SHP77 (cell line): ENCODE measurements at places on chromosomes 2 and 18.

GRCh38 chr2:181937473-181937872 is 45.9 kb downstream of the ITPRID2 start:
- DNase-seq: no peak

DNA sequence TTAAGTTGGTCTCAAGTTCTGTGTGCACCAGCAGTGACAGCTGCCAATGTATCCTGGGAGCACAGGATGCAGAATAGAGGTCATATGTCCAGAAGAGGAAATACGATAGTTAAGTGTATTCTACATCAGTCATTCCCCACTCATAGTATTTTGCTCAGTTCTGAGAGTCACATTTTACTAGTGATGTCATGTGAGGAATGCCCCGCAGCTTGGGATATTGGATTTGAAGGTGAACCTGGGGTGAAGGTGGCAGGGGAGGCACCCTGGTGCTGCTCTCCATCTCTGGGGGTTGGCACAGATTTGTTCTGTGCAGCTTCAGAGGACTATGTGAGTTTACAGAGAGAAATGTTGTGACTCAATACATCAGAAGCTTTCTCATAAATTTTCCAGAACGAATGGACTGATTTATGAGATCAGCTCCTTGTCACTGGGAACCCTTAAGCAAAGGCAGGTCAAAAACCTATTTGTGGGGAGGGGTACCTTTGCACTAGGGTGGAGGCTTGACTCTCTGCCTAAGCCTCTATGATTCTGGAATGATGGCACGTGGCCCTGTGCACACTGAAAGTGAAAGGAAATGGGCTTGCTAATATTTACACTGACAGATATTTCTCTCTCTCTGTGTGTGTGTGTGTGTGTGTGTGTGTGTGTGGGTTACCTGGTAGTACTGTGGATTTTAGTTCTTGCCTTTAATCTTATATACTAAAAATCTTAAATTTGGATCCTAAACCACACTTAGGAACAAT is 95.9 kb downstream of the NEB start:
- DNase-seq: no peak

- DNase-seq: no peak
Measured at GRCh38 chr2:168089200-168089599, 158.2 kb downstream of the STK39 start.

GRCh38 chr2:122519821-122520611 is 764.6 kb downstream of the TSN start:
- DNase-seq: no peak

DNA sequence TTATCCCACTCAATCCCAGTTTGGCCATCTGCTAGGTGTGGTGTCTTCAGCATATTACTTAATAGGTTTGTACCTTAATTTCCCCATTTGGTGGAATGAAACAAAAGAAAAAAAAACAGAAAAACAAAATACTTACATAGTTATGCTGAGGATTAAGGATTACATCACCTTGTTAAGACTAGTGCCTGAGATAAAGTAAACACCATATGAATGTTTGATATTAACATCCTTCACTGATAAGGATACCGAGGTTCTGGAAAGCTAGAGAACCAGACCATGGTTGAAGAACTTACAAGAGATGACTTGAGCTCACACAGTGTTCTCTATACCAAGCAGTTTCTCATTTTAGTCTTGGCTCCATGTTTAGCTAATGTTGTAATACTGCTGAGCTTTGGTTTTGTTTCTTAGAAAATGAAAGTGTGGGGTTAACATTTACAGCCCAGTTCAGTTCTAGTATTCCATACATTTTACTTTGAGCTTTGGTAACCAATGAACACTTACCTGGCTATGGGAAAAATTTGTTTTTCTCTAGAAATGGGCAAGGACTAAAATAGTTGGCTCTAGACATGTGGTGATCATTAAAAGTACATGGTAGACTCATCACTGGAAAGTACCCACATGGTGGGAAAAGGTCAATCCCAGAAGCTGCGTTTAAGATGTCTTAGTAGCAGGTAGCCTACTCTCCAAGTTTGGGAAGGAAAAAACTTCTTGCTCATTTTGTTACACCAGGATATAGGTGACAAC is 5.8 kb upstream of the GPD2 start:
- no peak for DNase-seq

DNA sequence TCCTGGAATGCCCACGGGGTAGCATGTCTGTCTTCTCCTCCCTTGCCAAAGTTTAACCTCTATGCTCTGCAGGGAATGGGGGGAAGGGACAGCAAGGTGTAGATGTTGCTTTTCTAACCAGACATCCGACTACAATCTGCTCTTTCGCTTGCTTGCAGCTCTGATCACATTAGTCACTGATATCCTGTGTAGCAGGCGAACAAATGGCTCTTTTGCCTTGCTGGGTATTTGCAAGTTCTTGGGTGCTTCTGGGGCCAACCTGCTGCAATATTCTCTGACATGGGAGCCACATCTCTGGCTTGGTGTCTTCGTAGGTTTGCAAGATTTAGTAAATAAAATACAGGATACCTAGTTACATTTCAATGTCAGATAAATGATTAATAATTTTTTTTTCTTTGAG is 190.0 kb downstream of the ASB1 start:
- DNase-seq: no peak

DNA sequence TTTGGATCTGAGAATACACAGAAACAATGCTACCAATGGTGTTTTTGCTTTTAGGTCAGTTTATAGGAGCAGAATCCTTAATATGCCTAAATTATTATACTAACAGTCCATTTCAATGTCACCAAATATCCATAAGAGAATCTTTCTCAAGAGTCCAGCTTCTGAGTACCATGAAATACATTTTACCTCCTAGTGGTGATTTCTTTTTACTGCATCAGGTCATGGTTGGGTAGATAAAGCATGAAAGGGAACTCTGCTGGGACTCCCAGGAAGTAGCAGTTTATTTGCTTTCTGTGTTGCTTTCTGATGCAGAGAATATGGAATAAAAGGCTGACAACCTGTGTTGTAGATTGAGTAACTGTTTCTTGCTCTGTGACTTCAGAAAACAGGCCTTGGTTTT is 115.6 kb downstream of the PPP1R1C start:
- DNase-seq: no peak

GRCh38 chr2:11998626-11999378 is 252.4 kb downstream of the LPIN1 start:
- no peak for DNase-seq

- DNase-seq: no peak
Measured at GRCh38 chr2:219664944-219665343, 37.5 kb downstream of the SLC4A3 start.

DNA sequence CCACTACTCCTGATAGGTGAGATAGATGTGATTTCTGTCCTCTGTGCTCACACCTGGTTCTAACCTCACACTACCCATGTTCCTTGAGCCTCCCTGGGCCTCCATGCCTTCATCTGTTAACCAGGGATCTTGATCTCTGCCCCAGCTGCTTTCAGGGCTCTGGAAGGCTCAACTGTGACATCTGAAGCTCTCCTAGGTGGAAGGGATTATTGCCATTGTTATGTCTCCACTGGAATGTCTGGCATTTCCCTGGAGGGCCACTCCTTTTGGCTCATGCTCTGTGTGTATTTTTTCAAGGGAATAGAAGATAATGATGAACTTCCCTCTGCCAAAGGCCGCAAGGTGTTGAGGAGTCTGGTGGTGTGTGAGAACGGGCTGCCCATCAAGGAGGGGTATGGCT is 41.2 kb downstream of the PCARE start:
- DNase-seq: no peak

- no peak for DNase-seq
Measured at GRCh38 chr2:15169326-15170069, 391.6 kb downstream of the NBAS start.

- DNase-seq: no peak
Measured at GRCh38 chr2:47024046-47024445, 108.4 kb upstream of the MCFD2 start.

GRCh38 chr2:120218181-120218580 is 5.0 kb downstream of the TMEM185B start:
- DNase-seq: no peak
